ENCODE measurements at places on chromosomes 16 and 17.

DNA sequence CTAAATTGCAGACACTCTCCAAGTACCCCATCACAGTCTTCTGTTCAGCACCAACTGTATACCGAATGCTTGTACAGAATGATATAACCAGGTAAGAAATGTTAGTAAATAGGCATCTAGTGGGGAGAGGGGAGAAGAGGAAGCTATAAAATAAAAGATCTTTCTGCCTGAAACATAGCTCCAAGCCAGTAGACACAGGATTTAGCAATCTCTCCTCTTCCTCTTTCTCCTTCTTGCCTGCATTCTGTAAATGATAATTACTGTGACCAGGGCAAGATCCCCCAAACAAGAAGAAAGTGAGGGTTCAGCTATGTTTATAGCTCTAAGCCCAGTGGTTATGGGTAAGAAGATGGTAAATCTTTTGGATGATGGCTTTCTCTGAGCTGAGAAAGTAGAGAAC lies 17.9 kb downstream of the ACSM3 start:
- DNase-seq: no peak

DNA sequence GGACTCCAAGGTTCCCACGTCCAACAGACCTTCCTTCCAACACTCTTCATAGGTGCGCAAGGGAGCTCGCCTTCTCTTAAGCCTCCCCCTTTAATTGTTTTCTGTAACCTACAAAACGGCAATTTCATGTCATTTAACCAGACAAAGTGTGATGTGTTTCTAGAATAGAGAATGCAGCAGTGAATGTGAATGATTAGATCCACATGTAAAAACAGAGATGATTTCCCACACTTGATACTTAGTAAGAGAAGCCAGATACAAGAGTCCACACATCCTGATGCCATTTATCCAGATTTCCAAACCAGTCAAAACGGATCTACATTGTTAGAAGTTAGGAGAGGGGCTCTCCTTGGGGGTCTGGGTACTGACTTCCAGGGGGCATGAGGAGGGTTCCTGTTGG lies 89.3 kb downstream of the IRF8 start:
- DNase-seq: no peak

- DNase-seq: no peak
Observed at GRCh38 chr16:54862529-54862928, 68.1 kb upstream of the IRX5 start.

DNA sequence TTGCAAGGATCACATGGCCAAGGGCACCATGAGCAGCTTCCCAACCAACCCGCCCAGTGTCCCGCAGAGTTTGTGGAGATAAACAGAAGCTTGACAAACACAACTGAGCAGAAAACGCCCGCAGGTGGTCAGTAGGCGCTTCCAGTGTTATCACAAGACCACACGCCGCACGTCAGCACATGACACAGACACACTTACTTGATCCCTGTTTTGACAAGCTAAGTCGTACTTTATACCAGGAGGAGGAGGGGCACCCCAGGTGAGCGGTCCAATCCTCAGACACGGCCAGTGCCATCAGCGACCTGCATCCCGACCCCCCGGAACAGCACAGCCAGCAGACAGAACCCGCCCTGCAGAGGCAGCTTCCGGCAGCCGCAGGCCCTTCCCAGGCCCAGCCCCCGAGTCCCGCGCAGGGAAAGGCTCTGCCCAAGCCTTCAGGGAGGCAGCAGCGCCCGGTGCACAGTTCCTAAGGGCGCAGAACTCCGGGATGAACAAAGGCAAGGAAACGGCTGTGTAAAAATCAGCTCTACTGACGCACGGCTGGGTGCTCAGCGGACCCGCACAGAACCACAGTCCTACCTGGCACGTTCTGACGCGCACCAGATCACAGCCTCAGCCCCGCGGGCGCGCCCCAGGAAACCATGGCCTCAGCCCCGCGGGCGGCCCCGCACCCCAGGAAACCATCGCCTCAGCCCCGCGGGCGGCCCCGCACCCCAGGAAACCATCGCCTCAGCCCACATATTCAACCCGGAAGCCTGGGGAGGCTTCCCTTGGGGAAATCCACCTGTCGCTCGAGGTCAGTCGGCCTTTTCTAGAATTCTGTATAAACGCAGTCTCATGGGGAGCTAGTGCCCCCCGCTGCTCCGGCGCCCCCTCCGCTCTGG lies 27.8 kb downstream of the AXIN1 start:
- DNase-seq: peak; percentile 43

- no peak for DNase-seq
Observed at GRCh38 chr16:2689968-2690801, 7.9 kb downstream of the KCTD5 start.

- DNase-seq: no peak
Observed at GRCh38 chr17:58624751-58625150, 67.1 kb downstream of the TEX14 start.

DNA sequence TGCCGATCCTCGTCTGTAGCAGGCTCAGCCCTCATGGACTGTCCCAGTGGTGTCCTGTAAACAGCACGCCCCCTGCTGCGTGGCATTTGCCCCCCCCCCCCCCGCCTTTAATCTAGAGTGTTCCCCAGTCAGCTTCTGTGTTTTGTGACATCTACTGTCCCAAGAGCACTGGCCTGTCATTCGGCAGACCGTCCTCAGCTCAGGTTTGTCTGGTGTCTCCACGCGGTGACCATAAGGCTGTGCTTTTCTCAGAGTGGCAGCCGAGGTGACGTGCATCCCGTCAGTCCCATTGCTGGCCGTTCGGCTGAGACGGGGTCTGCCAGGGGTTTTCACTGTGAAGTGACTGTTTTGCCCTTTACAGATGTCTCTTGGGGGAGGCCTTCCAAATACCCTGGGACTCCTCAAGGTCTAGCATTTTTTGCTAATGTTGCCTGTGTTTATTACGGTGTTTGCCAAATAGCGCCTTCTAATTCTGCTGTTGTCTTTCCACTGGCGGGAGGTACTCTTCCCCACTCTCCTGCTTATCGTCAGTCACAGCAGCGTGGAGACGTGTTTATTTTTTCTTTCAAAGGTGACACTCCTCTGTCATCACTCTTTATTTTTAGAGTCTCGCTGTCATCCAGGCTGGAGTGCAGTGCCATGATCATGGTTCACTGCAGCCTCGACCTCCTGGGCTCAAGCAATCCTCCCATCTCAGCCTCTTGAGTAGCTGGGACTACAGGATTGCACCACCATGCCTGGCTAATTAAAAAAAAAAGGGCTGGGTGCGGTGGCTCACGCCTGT lies 5.7 kb upstream of the MRPL12 start:
- DNase-seq: no peak

DNA sequence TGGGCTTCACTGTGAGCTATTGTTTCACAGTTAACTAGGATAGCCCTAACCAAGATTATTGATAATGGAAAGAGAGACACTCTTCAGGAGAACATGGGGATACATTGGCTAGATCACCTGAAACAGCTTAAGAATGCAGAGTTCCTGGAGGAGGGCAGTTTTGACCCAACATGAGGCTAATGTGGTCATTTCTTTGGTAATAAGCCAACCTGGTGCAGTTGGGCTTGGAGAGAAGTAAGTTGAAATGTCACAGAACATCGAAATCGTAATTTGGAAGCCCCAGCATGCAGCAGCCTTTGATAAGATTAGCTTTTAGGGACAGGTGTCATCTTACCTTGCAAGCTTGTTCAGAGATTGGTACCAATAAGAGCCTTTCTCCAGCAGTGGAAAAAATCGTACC lies 556.6 kb upstream of the GOT2 start:
- no peak for DNase-seq

DNA sequence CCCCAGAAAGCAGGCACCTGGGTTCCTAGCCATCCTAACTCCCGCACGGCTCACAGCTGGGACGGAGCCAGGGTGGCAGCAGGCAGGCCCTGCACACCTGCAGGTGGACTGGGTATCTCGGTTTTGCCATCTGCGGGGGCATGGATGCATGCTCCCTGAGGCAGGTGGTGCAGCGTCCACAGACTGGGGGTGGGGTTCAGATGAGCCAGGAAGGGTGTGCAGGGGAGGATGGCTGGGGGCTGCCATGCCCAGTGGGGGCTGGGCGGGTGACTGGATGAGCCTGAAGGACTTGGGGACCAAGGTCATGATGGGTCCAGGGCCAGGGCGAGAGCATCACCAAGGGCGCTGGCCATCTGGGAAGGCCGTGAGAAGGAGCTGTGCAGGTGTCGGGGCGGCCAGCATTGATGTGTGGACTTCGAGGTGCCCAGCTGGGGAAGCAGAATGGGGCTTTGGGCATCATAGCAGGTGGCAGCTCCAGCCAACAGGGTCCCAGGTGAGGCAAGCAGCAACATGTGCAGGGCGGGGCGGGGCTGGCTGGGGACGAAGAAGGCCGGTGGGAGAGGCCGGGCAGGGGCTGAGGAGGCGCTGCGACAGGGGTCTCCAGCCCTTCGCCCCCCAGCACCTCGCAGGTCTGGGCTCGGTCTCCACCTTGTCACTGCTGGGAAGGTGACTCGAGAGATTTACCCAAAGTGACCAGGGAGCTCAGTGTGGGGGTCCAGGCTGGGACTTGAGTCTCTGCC lies 41.0 kb upstream of the ZNF469 start:
- DNase-seq: no peak

GRCh38 chr17:17873450-17873991 lies 36.7 kb upstream of the SREBF1 start:
- no peak for DNase-seq

DNA sequence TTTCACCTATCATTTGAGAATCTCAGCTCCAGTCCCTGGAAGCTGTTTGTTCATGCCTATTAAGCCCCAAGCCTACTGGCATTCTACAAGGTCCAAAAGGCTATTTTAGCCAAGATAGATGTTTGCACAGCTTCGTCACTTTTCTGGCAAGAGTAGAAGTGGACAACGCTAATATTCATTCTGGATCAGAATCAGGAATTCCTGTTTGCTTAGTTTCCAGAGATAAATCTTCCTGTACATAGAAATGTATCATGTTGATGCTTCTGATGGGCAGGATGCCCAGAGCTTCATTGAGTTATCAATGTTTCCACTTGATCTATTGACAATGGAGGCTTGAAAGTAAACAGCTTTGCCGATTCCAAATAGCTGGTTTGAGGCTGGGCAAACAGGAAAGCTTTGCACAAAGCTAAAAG lies 260.7 kb upstream of the CA10 start:
- DNase-seq: no peak

DNA sequence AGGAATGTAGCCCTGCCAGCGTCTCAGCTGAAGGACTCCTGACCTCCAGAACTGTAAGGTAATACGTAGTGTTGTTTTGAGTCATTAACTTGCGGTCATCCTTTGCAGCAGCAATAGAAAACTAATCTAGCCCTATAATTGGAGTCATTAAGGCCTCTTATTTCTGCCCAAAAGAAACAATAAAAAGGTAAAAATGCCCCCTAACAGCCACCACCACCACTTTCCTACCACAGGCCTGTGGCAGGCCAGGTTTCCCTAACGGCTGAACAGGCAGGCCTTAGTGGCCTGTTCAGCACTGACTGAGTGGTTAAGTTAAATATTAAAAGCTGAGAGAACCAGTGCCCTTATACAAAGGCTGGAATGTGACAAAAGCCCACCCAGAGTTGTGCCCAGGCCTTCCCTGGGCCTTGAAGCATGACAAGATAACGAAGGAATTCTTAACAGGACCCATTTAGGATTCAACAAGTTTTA lies 286.5 kb upstream of the ERCC4 start:
- DNase-seq: no peak

- DNase-seq: no peak
Observed at GRCh38 chr16:56281249-56281805, 90.0 kb downstream of the GNAO1 start.

DNA sequence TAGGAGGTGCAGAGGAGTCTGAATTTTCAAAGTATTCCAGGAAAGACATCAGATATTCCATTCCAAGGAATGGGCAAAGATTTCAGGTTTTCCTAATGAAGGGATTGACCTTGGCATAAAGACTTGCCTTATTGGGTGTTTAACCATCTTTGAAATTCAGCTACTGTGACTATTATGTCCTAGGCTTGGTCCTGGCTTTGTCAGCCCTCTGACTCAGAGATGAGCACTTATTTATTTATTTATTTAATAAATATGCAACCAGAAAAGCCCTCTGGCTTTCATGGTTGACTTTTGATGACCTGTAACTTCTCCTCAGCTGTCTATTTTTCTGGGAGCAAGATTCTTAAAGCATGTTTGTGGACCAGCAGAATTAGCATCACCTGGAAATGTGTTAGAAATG lies 455.1 kb downstream of the KIF2B start:
- DNase-seq: no peak

- no peak for DNase-seq
Observed at GRCh38 chr16:46719528-46719927, 28.6 kb downstream of the MYLK3 start.

DNA sequence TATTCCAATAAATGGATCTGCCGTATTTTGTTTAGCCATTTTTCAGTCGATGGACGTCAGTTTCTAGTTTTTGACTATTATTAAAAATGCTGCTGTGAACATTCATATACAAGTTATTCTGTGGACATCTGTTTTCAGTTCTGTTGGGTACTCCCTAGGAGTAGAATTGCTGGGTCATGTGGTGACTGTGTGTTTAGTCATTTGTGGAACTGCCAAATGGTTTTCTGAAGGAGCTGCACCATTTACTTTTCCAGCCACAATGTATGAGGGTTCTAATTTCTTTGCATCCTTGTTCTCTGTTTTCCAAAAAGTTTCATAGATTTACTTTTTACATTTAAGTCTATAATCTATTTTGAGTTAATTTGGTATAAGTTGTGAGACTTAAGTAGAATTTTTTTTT lies 29.5 kb downstream of the CYLD start:
- DNase-seq: no peak

GRCh38 chr17:56592487-56593085 lies 913 bp upstream of the NOG start:
- DNase-seq: peak; percentile 68

DNA sequence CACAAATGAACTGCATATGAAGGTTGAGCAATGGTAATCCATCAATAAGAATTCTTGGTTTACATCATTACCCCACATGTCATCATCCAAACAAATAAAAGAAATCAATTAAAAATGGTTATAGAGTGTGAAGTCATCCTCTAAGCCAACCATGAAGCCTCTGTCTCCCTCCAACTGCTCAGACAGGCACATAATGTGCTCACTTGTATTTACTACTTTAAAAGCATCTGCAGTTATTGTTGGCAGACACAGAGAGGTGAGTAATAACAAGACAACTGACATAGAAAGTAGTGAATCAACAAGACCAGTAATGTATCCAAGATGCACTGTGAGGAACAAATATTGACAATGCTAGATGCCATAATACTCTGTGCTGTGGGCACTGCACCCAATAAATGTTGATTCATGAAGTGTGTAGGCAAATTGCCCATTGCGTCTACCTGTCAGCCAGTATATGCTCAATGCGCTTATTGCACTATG lies 20.0 kb downstream of the ADAMTS18 start:
- no peak for DNase-seq

DNA sequence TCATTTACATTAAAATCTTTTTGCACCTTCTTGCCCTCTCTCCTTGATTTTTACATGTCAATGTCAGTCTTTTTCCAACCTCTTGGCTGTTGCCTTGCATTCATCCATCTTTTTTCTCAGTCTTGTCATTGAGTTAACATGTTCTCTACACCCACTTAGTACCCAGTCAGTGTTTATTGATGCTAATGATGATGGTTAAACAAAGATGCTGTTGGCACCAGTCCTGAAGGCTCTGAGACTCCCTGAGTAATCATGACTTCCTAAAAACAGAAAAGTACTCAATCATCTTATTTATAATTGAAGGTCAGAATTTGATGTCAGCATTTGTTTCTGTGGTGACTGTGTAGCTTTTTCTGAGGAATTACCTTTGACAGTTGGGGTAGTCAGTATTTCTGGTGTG lies 104.5 kb downstream of the NLK start:
- DNase-seq: no peak

- DNase-seq: no peak
Observed at GRCh38 chr17:71118039-71118438, 948.7 kb downstream of the KCNJ2 start.

Measured in activated T-cell treated with anti-CD3 and anti-CD28 coated beads, Interleukin-2, amount 50 U/mL, for 4 hours (primary cell).